Naive thymus-derived CD8-positive, alpha-beta T cell (primary cell): ENCODE measurements at places on chromosomes 7 and 10.
A peak's percentile ranks its signal among the peaks of the same experiment; 100 is the strongest.

- DNase-seq: no peak
These were observed 673 bp downstream of the NDUFB8 start for GRCh38 chr10:100528921-100529474.

DNA sequence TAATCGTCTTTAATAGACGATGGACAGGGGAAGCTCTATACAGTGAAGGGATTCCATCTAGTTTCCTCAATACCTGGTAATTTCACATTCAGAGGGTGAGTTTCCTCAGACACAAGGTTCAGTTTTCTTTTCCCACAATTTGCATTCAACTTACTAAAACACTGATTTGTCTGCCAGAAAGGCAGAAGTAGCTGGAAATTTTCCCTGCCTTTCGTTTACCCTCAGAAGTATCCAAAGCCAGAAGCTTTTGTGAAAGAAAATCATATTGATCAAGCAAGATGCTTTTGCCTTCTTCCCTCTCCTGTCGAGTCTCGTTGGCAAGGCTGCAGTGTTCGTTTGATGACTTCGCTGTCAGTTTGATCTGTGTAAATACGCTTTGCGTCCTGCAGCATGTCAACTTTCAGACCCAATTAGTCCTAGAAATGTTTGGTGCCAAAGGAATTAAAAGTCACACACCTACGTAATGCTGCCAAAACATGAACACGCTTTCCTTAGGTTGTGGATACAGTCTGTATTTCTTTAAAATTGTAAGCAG is 631.9 kb upstream of the FOXK1 start:
- no peak for DNase-seq

- DNase-seq: no peak
These were observed 7.2 kb upstream of the RALA start for GRCh38 chr7:39616138-39616537.

DNA sequence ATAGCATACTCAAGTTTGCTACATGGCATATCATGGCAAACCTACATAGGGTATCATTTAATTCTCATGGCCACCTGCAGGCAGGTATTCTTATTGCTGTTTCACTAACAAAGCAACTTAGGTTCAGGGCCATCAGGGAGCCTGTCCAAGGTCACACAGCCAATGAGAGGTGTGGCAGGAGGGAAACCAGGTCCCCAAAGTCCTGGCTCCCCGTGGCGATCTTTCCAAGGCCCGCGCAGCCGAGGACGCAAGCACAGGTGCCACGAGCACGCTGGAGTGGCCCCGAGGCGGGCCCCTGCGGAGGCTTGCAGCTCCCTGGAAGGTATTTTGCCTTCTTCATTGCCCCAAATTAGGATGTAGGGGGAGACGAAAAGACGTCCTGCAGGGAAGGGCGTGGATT is 20.8 kb downstream of the PRKAG2 start:
- DNase-seq: no peak

- DNase-seq: no peak
These were observed 26.9 kb upstream of the BPGM start for GRCh38 chr7:134619627-134620331.

DNA sequence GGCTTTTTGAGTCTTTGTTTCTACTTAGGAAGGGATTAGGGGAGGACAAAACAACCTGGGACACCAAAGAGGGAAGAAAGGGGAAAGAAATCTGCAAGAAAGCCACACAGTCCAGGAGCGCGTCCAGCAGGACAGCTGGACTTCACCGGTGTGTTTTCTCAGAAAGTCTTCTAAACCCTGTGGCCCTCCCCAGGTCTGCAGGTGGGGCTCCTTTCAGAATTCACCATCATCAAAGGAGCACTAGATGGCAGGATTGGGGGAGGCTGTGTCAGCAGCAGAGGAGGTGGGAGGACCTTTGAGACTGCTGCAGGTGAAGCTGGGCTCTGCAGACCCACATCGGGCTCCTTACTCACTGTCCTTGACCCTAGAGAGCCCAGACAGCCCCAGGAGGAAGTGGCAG is 13.9 kb upstream of the DRGX start:
- no peak for DNase-seq

GRCh38 chr7:26645121-26645520 is 219.3 kb downstream of the SKAP2 start:
- no peak for DNase-seq

GRCh38 chr7:107836237-107837144 is 33.5 kb upstream of the SLC26A3 start:
- DNase-seq: no peak

GRCh38 chr10:127875916-127876315 is 16.8 kb downstream of the CLRN3 start:
- no peak for DNase-seq

DNA sequence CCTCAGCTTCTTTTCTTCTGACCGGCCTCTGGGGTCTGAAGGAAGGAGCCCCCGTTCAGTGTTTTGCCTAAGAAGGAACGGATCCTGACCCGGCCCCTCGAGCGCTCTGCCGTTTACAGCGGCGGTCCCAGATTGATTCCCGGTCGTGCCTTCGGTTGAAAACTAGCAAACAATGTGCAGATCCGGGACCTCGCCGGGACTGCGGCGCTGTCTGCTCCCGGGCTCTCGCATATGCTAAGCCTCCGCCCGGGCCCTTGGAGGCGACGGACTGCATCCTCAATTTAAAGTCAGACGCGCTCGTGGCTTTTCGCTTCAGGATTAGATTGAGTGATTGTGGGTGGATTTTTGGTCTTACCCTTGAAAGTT is 559 bp downstream of the DBF4 start:
- DNase-seq: peak; percentile 26

GRCh38 chr7:38660427-38661099 is 29.4 kb upstream of the AMPH start:
- peak; percentile 9 for DNase-seq

DNA sequence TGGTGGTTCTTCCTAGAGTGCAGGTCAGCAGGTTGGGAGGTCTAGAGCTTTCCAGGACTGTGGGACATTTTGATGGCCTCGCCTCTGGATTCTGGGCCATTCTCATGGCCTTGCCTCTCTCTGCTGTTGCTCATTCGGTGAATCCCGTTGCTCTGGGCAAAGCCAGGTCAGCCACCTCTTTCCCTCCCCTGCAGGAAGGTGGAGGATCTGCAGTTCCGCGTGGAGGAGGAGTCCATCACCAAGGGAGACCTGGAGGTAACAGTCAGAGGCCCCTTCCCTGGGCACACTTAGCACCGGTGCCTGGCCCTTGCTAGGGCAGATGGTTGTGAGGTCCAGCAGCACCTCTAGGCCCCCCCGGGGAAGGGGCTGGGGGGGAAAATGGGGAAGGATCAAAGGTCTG is 74.9 kb downstream of the CLIP2 start:
- no peak for DNase-seq

DNA sequence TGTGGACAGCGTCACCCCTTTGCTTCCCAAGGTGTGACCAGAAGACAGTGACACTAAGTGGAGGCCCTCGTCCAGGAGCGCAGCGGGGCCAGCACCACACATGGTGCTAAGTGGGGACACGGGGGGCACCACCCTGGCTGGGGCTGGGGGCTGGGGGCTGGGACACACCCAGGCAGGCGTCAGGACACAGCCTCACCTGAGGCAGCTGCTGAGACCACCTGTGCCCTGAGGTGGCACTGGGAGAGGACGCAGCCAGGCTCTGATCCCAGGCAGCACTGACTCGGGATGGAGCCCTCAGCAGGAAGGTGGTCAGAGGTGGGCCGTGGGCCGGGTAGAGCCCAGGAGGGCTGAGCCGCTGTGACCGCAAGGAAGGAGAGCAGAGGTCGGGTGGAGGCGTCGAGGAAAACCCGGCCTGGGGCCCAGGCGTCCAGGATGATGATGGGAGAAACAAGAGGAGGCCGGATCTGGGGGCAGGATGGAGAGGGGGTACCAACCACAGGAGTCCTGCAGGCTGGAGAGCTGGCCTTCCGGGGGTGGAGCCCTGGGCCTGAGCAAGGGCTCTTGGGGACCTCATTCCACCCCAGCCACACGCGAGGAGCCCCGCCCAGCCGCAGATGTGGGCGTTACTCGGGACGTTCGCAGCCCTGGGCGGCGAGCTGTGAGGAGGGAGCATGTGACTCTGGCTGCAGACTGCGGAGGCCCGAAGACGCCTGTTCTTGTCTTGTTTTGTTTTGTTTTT is 22.5 kb downstream of the LRRC27 start:
- DNase-seq: no peak

GRCh38 chr7:37683246-37684120 is at the start of gene GPR141:
TSS of gene GPR141 (plus strand) at chr7:37683766. CDS start at chr7:37740394, 56,628 bp downstream.
- DNase-seq: no peak

DNA sequence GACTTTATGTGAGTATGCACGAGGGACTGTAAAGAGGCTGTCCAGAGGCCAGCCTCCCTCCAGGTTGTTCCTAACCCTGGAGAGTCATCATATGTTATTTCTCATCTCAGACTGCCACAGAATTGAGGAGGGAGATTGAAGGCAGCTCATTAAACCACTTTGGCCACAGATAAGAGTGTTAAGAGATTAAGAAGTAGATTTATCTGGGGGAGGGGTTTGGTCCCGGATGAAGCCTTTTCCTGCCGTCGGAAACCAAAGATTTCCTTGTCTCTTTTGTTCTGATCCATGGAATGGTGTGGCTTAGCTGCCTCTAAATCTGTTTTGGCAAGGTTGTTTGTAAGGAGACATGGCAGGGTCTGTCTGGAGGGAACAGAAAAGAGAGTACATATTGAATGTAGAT is 338.8 kb downstream of the AUTS2 start:
- DNase-seq: no peak

- no peak for DNase-seq
These were observed 5.9 kb downstream of the PGAM2 start for GRCh38 chr7:44059219-44060090.

DNA sequence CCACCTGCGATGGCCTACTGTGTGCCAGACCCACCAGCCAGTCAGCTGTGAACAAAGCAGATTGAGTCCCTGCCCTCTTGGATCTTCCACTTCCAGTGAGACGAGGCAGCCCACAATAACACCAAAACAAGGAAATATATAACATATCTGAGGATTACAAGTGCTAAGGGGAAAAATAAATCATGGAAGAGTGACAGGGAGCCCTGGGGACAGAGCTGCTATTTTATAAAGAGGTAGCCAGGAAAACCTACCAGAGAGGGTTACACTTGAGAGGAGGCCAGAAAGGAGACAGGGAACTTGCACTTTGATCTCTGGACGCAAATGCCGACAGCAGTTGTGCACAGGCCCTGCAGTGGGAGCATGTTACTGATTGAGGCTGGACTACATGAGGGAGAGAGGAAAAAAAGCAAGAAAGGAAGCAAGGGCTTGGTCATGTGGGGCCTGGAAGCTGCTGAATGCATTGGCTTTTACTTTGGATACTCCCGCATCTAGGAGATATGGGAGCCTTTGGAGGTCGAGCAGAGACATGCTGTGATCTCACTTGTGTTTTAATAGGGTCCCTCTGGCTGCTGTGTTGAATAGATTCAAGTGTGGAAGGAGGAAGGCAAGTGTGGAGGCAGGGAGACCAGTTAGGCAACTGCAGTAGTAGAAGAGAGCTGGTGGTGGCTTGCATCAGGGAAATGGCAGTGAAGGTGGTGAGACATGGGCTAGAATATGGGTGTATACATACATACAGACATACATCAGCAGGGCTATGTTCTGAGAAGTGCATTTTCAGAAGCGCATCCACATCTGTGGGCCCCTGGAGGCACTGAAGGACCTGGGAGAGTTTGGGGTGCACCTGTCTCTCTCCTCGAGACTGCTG is 26.2 kb downstream of the MINDY4 start:
- DNase-seq: no peak

GRCh38 chr10:29411666-29412315 is 122.9 kb downstream of the LYZL1 start:
- DNase-seq: no peak

DNA sequence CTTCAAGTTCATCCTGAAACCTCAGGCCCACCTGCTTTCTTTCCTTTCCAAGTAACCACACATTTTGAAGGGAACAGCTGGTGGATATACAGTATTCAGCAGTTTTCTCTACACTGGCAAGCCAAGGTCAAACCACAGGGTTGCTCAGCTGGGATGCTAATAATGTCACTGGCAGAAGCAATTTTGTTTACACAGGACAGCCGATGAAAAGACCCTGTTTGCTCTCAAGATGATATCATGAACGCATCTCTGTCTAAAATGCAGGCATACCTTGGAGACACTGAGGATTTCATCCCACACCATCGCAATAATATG is 186.2 kb downstream of the USP6NL start:
- no peak for DNase-seq

- no peak for DNase-seq
These were observed 24.5 kb upstream of the KLF14 start for GRCh38 chr7:130758429-130759056.

DNA sequence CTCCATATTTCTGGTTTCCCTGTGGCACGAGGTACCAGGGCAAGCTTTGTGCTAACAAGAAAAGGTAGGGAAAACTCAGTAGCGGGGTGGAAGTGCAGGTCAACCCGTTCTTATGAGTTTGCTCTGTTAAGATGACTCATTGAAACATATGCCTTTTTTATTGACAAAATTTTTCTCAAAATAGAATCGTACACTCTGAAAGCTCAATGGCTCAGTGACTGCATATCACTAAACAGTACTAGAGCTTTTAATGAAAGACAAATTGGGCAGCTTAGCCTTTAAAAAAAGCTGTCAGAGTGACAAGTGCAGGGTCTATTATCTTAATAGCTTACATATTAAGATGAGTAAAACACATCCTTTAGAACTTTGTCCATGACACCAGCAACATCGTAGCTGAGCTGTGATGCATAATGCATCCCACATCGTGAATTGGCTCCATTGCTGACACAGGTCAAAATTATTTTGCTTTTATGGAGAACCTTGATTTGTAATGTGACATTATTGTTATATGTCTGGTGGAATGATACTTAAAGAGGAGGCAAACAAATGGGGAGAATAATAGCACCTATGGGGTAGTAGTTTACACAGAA is 264.4 kb downstream of the ETV1 start:
- DNase-seq: no peak

- no peak for DNase-seq
These were observed 72.8 kb downstream of the FGFR2 start for GRCh38 chr10:121525251-121526134.

GRCh38 chr7:127928852-127929251 is 102.4 kb downstream of the LRRC4 start:
- DNase-seq: no peak

DNA sequence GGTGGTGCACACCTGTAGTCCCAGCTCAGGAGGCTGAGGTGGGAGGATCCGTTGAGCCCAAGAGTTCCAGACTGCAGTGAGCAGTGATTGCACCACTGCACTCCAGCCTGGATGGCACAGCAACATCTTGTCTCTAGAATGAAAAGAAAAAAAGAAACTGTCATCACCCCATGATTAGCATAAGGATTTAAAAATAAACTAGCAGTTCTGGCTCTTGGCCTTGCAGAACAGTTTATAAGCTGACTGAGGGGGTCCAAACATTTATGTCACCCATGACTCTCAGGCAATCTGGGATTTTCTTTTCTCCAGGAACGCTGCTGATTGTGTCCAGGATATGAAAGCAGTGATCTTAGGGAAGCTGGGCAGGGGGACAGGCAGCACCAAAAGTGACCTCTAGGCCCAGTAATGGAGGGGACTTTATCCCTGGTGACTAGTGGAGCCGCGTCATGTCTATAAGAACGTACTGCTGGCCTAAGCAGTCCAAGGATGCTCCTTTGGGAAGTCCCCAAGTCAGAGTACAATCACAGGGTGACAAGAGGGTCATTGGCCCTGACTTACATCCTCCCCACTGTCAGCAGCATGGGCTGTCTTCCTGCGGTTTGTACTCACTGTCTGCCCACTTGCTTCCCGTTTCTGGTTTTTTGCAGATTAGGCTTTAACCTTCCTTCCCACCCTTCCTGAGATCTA is 177.4 kb downstream of the ARHGAP12 start:
- DNase-seq: no peak

GRCh38 chr10:86343761-86344160 is 22.8 kb downstream of the GRID1 start:
- no peak for DNase-seq

- no peak for DNase-seq
These were observed 9.4 kb downstream of the NODAL start for GRCh38 chr10:70432101-70432500.

- no peak for DNase-seq
These were observed 70.6 kb downstream of the CALD1 start for GRCh38 chr7:134850066-134850465.
